ENCODE measurements at places on chromosomes 5 and 9.

GRCh38 chr5:78799266-78800017, 150.9 kb upstream of the LHFPL2 start:
- DNase-seq, result no peak

- DNase-seq, result no peak
Observed at GRCh38 chr5:6166698-6167394, 211.5 kb downstream of the MED10 start.

- peak; percentile 69 for DNase-seq
Observed at GRCh38 chr9:131349881-131350563, 43.9 kb upstream of the PRRC2B start.

DNA sequence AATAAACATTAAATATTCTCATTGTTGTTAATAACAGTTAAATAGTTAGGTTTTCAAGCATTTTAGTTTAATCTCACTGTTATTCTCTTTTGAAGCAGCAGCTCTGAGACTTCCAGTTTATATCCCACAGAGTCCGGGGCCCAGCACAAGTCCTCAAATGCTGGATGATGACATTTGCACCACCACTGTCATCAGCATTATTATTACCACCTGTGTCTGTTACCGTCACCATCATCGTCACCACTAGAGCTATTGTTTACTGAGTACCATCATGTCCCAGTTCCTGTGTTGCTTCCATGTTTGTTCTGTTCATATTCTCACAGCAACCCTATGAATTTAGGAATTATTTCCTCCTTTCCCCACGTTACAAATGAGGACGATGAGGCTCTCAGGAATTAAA, 169.2 kb upstream of the NR3C1 start:
- DNase-seq, result no peak

- DNase-seq, result no peak
Observed at GRCh38 chr5:75282581-75282980, 45.9 kb upstream of the ANKRD31 start.

DNA sequence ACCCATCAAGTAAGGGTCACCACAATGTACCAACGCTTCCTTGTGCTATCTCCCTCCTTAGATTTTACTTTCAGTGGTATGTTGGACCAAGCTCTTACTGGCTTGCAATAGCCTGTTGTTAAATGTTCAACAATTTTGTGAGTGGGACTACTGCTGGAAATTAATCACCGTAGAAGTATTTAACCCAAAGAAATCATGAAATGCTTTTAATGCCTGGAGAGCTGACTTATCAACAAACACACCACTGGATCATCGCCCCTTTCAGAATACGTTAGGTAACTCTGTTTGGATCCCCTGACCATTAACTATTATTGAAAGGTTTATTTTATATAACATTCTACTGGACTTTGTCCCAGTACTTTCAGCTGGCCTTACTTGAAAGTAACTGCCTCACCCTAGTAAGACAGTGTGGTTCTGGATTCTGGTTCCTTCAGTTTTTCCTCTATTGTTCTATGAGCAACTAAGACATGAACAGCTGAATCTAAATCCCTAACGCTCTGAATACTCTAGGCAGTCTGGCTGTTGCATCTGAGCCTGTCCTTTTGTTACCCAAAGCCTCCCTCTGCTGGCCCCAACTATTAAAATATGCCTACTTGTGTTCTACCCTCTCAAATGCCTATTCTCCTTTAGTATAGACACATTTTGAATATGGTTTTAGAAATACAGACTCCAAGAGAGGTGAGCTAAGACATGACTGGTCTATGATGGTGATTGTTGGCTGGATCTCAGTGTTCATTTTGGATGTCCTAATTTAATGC, 1203.4 kb upstream of the DMAC1 start:
- no peak for DNase-seq

GRCh38 chr9:106897236-106897635, 34.3 kb downstream of the ZNF462 start:
- no peak for DNase-seq

DNA sequence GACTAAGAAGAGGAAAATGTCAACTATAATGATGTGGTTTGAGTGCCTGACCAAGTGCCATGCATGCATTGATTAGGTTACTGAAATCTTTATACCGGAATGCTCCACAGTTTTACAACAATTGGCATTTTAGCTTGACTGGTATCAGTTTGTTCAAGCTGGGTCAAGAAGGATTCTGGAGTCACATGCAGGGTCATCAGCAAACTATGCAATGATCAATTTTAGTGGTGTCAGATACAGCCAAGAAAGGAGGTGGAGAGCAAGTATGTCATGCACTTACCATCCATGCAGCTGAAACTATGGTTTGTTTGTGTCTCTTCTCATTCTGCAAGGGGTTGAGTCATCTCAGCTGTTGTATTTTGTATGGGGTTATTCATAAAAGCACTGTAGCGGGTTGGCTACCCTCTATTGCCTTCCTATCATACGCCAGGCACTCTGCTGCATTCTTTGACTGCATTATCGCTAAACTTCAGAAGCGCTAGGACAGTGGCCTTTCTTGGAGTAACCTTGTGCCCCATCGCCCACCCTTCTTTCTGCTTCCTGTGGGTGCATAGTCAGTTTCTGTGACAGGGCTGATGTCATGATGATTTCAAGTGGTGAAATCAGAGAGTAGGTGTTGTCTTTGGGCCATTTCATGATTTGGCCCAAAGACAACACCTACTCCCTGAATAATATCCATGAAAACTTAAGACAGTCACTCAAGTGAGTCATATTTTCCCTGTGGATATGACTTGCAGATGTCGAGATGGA, 145.4 kb downstream of the MTX3 start:
- DNase-seq, result no peak

DNA sequence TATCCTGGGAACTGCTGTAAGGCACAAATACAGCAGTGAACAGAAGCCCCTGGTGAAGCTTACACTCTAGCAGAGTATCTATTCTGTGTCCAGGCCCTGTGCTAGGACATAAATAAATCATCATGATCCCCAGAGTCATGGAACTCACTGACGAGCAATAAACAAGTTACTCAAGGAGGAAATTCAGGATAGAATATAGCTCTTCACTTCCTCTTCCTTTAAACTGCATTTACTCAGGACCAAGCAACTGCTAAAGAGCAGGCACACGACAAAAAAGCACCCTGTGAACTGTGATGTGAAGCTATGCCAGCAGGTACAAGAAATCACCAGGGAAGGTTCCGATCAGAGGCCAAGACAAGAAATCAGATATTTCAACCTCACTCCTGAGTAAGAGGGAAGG, 47.8 kb upstream of the NR5A1 start:
- no peak for DNase-seq

DNA sequence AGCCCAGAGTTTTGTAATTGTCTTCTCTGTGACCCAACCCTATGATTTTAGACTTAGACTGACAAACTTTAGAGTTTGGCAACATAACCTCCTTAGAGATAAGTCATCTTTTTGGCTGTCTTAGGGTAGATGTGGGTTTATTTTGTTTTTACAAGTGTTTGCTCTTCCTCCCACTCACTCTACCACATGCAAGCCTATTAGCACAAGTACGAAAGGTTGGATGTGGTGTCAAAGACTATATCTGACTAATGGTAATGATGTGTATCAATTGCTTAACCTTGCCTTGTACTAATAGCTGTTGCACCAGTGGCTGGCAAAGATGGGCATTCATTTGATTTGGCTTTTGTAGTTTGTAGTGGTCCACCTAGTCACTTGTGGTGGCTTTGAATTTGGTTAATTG, 46.5 kb downstream of the SLC25A46 start:
- no peak for DNase-seq

DNA sequence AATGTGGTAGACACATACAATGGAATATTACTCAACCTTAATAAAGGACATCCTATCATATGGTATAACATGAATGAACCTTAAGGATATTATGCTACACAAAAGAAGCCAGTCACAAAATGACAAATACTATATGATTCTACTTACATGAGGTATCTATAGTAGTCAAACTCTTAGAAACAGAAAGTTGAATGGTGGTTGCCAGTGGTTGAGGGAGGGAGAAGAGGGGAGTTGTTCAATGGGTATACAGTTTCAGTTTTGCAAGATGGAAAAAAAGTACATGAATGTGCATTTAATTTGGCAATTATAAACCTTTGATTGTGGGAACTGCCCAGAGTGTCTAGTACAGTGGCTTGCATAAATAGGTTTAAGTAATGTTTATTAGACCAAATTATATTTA, 473.3 kb upstream of the ZNF608 start:
- no peak for DNase-seq

DNA sequence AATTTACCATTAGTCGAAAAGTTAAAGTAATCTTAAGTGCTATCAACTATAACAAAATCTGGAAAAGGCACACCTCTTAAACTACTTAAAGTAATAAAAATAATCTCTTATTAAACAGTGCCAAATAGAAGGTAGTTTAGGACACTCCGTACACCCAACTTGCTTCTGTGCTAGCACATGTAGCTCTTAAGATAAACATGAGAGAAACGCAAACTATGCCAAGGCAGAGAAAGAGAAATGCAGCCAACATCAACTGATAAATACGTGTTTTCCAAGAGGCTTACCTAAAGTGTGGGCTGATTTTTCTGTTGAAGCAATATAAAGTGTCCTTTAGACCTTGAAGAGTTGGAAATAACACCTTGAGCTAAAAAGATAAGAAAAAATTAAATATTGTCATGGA, 480.6 kb upstream of the DAB2 start:
- DNase-seq, result no peak

GRCh38 chr5:109962882-109963603, 273.3 kb downstream of the MAN2A1 start:
- DNase-seq, result no peak

DNA sequence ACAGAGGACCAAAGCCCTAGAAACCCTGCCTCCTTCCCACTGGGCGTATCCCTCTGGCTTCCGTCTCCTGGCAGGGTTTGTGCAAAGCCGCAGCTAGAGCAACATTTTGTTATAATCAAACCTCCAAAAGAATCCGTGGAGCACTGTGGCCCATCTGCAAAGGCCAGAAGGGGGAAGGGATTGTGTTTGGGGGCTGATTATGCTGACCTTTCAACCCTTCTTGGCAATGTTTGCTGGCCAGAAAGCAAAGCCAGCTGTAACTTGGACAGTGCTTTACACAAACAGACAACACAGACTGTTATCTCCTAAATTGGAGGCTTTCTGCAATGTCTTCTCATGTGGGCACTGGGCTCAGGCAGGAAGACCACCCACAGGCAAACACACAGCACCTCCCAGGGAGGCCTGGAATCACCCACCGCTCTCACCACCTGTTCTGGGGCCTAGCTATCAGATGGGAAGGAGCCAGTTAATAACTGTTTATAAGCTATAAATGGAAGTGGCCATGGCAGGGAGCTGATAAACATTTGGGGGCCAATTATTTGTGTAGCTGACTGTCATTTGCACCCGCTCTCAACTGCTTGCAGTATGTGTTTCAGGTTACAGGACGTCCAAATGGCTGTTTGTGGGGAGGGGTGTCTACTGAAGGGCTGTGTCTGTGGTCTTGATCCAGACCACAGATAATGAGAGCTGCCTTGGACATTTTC, 121.6 kb upstream of the ERCC6L2 start:
- DNase-seq, result no peak

DNA sequence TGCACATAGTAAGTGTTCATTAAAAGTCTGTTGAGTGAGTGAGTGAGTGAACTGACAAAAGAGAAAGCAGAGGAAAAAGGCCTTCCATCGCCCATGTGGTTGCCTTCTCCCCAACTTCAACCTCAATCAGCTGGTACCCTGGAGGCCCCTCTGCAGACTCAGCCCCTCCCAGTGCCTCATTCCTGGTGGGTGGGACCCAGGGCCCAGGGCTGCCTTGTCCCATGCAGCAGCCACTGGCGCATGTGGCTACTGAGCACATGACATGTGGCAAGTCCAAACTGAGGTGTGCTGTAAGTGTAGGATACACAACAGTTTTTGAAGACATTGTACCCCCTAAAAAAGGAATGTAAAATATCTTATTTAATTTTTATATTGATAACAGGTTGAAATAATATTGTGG, 29.6 kb downstream of the NDUFA8 start:
- no peak for DNase-seq

DNA sequence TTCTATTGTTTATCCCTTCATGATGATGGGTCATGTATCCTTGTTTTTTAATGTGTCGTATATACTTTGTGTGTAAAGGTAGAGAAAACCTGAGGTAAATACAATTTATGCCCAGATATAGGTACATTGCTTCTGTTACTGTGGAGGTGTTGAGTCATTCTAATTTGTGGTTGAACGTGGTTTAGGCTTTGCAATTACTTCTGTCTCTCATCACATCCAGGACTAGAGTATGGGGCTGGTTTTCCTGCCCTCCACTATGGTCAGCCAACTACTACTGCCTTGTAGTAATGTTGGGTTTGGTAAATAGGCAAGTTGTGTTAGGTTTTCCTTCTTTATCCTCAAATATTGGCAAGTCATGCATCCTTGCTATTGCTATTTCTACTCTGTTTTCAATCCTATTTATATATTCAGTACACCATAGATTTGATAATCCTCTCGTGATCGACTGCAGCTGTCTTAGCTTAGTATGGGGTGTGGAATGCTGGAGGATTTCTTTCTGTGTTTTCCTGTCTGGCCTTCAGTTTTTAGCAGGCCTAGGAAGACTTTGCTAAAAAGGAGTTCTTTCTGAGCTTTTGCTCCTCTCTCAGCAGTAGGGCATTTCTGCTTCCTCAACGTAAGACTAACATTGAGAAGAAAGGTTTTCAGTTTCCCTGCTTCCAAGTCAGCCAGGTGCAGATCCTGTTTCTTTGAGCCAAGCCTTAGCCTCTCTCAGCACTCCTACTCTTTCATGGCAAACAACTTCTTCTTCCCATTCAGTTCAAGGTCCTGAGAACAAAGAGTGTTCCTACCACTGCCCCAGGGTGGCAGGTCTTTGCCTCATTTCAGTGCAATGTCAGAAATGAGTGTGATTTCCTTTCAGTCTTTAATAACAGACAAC, 844.4 kb upstream of the CDH18 start:
- DNase-seq, result no peak

GRCh38 chr5:116379306-116379705, 195.3 kb downstream of the SEMA6A start:
- DNase-seq, result no peak

DNA sequence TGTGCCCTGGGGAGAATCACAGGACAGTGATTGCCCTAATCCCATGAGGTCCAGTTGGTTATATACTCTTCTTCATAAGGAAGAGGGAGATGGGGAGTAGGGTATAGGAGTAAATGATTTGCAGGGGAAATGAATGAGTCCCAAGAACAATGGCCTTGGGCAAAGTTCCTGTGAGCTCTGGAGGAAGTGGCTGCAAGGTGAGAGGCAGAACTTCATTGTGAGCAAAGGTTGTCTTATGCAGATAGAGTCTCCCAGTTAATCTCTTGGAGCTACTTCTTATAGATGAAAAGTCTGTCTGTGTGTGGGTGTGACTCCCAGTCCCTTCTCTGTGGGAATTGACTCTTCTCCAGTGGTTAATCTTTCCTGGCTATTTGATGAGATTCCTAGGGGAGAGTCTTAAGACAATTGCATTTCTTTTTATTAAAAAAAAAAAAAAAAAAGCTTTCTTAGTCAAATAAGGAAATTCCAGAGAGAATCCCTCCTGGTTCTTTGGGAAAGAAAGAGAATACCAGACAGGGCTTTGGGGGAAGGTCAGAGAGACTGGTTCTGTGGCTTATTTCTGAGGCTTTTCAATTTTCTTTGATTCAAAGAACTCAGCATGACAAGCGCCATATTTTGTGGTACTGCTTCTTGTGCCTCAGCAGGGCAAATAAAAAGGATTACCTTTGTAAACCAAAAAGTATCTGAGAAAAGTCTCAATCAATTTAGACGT, 33.6 kb upstream of the MEGF10 start:
- DNase-seq, result no peak

- DNase-seq, result no peak
Observed at GRCh38 chr5:60538955-60539866, 160.8 kb downstream of the DEPDC1B start.

GRCh38 chr5:54361691-54362411, 51.5 kb upstream of the ARL15 start:
- DNase-seq, result no peak

- DNase-seq, result no peak
Observed at GRCh38 chr5:14105718-14106410, 37.3 kb upstream of the TRIO start.

GRCh38 chr5:119327018-119327417, 28.8 kb upstream of the TNFAIP8 start:
- no peak for DNase-seq
